Spleen (tissue), 13 donors: ENCODE measurements at places on chromosomes 4 and X. TPM values are rescaled to one million over a fixed set of nuclear protein-coding genes. Genes with fewer than 3 reads are reported as not detected.

GRCh38 chr4:99362768-99363167, 10.2 kb upstream of the ADH1C start:
- H3K27me3 ChIP-seq, result no peaks in the 10 kb centered on the region
- H3K27ac ChIP-seq, result no peak overlapping the region
- no peaks in the 10 kb centered on the region for H3K4me1 ChIP-seq

- no peak overlapping the region for H3K27ac ChIP-seq
- H3K4me1 ChIP-seq, result no peaks in the 10 kb centered on the region
- no peak for DNase-seq
Observed at GRCh38 chr4:156169861-156170260, 216.2 kb upstream of the CTSO start.

DNA sequence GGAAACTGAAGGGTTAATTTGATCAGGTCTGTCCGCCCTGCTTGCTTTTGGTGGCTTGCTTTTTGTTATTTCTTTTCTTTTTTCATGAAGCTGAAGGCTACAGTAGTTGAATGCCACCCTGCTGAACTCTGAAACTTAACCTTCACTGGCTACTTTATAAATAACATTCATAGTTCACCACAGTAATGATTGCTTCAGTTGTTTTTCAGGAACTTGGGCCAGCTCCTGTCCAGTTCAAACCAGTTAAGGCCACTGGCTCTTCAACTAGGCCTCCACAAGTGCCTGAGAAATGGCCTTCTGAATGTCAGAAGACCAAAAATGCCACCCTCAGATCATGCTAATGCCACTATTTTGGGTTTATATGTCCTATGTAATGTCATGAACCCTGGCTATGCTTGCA, 7.7 kb upstream of the ASB9 start:
- no peaks in the 10 kb centered on the region for H3K27me3 ChIP-seq
- no peaks in the 10 kb centered on the region for H3K36me3 ChIP-seq
- H3K4me3 ChIP-seq, result no peak overlapping the region
- no peaks in the 10 kb centered on the region for H3K4me1 ChIP-seq

Gene IGBP1
- total RNA-seq, result 45.6 TPM

- H3K27me3 ChIP-seq, result no peaks in the 10 kb centered on the region
- H3K4me3 ChIP-seq, result no peak overlapping the region
- DNase-seq, result no peak
Observed at GRCh38 chr4:7200801-7201200, 8.5 kb downstream of the SORCS2 start.
